ENCODE measurements at places on chromosomes 11 and 22.
A peak's percentile ranks its signal among the peaks of the same experiment; 100 is the strongest.

DNA sequence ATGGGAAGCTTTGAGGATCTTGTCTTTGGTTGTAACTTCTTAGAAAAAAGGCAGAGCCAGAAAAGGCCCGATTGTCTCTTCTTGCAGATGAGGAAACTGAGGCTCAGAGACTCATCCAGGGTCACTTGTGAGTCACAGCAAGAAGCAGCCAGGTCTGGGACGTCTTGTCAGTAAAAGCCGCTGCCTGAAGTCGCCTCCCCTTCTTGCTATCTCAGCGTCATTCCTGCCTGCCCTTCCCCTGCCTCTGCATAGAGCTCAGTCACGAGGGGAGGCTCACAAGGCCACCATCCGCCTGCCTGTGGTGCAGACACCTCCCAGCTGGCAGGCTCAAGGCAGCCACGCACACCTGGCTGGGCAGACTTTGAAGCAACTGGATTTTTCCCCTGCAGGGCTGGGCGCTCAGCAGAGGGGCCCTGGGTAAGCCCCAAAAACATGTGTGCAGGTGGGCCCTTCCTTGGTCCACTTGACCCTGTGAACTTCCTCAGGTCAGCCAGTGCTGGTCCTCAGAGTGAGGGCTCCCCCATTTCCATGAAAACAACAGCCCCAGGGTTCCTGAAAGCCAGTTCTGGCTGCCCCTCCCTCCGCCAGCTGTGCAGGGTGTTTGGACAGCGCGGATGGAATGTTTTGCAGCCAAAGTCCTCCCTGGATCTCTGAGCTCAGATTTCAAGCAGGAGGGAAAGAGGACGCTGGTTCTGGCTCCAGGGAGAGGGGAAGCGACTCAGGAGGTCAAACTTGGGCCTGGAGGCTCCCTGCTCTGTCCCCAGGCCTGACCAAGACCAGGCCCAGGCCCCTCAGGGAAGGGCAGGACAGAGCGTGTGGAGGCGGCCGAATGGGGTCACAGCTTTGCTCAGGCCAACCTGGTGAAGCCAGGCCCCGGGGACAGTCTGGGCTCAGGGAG is 6.0 kb upstream of the RAB3IL1 start:
- no peak for DNase-seq

DNA sequence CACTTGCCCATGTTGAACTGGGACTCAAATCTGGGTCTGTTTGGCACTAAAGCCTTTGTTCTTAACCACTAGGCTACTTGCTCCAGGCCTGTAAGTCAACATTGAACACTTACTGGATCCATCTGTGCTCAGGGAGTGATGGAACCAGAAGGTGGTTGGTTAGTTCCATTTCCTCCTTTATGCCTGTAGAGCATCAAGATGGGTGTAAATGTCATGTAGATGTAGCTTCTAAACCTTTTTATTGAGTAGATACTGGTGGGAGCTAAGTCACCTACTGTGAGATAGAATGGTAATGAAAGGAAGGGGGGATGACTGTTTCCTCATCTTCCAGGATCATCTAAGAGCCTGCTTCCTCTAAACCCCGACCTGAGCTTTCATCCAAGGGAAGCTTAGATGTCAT is 38.6 kb upstream of the ALKBH3 start:
- no peak for DNase-seq

GRCh38 chr11:78605296-78605695 is 30.6 kb upstream of the NARS2 start:
- no peak for DNase-seq

DNA sequence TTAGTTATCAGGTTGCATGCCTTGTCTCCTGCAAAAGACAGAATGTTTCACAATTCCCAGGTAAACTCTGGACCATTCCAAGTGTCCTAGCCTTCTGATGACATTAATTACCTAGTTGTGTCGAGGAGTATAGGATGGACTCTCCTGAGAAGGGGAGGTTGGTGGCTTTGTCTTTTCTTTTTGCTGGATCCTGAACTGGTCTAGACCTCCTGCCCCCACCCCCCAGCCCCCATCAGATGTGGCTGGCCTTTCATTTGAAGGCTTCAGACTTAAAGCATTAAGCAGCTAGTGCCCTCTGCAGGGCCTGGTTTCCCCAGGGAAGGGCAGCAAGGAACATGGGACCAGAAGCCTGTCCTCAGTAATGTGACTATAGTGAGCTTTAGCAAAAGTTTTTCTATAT is 9.7 kb downstream of the MCAM start:
- no peak for DNase-seq

GRCh38 chr11:123409456-123410217 is 20.4 kb upstream of the GRAMD1B start:
- no peak for DNase-seq

DNA sequence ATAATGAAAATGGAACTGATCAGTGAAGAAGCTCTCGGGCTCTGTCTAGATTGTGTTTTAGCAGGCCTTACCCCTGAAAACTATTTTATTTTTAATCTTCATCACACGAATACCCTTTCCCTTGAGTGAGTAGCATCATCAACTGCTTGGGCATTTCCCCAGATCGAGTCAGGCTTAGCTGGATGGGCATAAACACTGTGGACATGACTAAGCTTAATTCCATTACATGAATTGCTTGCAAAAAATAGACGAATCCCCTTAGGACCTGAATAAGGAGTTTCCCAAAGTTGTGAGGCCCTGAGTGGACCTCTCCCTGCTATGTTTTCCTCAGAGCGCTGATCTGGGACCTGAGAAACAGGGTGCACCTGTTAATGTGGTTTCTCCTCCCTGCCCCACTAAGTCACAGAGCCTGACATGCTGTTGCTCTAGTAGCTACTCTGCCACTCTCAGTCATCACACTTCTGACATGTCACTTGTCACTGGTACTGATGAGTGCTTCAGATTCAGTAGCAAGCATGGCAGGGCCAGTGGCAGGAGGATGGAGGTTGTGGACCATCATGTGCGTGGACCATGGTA is 53.5 kb downstream of the ENDOD1 start:
- no peak for DNase-seq

DNA sequence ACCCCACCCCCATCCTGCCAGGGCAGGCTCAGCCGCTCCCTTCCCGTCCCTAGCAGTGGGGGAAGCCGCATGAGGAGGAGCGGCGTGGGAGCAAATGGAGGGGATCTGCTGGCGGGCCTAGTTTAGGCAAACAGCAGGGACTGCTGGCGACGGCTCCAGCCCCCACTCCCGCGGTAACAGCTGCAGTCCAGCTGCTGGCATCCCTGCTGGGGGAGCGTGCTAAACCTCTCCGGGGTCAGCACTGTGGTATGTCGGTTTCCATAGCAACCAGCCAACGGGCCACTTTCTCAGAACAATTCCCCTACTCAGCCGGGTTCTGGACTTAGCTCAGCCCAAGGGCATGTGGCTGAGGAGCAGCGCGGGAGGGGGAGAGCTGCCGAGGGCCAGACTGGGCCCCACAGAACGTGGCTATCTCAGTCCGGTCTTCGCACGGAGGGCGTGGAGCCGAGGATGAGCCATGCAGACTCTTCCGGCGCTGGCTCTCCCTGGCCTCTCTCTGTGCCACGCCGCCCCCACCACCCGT is 98.8 kb downstream of the PKNOX2 start:
- no peak for DNase-seq

DNA sequence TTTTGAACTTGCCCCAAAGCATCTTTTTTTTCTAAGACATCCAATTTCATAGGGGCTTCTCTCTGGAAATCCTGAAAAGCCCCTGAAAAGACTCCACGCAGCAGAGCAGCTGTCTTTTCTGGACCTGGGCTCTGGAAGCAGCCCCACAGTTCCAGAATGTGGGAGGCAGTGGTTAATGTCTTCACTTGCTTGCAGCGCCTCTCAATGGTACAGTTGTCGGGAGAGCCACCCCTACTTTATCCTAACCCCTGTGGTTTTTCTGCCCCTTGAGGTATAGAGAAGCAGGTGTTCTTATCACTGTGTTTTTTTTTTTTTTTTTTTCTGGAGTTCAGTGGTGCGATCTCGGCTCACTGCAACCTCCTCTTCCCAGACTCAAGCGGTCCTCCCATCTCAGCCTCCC is 83.4 kb upstream of the SORL1-AS1 start:
- DNase-seq: no peak

DNA sequence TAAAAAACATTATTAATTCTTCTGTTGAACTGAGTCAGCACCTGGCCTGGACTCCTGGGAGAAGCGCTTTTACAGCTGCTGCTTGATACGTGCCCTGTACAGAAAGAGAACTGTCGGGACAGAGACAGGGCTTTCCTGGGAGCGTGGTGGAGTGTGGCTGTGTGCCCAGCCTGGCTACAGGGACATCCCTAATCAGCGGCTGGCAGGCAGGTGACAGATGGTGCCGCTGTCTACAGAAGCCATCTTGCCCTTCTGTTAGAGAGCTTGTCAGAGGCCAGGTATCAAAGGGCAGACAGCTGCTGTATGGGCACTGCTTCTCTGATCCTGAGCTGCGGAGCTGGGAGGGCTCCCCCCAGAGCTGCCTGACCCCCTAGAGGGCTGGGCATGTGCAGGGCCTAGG is 361.8 kb downstream of the TENM4 start:
- DNase-seq: peak; percentile 75

- DNase-seq: no peak
Measured at GRCh38 chr22:39470451-39471291, 13.9 kb downstream of the MGAT3 start.

- DNase-seq: no peak
Measured at GRCh38 chr11:122727101-122727929, 71.8 kb downstream of the UBASH3B start.

Measured in SHP77 treated with DMSO at 0.1 percent for 48 hours (cell line).